ENCODE measurements at places on chromosomes 6 and 20. TPM values are rescaled to one million over a fixed set of nuclear protein-coding genes. Genes with fewer than 3 reads are reported as not detected.
A peak's percentile ranks its signal among the peaks of the same experiment; 100 is the strongest.

RBBP8NL gene
- total RNA-seq, result not detected

RPS6KA2 gene
- total RNA-seq, result 14.9 TPM

TBX18 gene
- total RNA-seq, result 20.3 TPM

MEI4 gene
- not detected for total RNA-seq

C6orf141 gene
- not detected for total RNA-seq

PRRT1 gene
- 5.8 TPM for total RNA-seq

DNA sequence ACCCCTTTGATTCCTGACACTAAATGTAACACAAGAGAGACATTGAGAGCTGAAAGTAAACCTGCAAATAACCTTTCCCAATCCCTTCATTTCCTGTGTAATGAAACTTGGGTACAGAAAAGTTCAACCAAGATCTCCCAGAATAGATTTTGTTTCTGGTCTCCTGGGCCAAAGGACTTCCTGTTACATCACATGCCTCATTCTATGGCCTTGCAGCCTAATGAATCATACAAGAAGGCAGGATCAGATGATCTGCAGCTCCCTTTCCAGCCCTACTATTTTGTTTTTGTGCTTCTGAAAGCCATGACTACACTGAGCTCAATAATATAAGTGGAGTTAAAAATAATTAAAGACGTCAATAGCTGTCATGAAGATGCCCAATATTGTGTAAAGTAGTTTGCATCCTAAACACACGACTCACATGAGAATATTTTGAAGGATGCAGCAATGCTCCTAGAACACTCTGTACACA is 73.4 kb upstream of the NOX3 start:
- DNase-seq, result peak; percentile 94

GRCh38 chr20:37977786-37978185 is 55.5 kb downstream of the TTI1 start:
- DNase-seq, result no peak

DNA sequence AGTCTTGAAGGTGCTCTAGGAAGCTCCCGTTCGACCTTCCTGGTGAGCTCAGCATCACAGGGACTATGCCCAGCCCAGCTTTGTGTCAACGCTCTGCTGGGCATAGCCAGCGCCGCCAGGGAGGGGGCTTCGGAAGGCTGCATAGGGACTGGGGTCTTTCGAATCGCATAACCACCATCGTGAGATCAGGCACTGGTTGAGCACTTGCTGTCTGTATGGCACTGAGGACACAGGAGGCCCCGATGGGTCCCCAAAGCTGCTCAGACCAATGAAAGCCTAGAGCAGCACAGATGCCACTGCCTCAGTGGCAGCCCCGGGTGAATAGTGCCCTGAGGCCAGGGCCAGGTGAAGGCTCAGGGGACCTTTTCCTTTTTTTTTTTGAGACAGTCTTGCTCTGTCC is 96.7 kb downstream of the TAF4 start:
- no peak for DNase-seq

DNA sequence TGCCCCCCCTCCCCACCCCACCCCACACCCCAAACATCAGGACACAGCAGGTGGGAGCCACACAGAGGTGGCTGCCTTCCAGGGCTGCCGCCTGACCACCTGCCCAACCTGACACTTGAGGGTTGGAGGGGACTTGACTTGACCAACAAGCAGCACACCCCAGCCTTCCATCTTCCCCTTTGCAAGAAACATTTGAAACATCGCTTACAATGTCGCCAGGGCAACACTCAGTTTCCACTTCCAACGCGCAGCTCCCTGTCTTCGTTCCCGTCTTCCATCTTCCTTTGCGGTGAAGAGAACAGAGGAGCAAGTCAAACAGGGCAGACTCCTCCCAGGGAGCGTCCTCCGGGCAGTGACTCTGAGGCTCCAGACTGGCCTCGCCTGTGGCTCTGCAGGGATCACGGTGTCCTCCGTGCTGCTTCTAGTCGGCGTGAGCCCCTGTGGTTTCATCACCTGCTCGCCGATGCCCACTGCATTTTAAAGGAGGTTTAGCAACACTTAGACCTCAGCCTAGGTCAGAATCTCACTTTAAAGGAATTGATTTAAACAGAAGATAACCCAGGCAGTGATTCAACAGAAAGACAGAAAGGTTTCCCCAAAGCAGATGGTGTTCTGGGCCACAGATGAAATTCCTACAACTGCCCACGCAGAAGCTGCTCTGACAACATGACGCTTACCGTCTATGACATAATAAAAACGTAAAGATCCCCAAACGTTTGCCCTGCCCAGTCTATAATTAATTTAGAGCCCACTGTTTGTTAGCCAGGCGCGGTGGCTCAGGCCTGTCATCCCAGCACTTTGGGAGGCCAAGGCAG is 130.8 kb downstream of the TAF4 start:
- DNase-seq, result no peak

DNA sequence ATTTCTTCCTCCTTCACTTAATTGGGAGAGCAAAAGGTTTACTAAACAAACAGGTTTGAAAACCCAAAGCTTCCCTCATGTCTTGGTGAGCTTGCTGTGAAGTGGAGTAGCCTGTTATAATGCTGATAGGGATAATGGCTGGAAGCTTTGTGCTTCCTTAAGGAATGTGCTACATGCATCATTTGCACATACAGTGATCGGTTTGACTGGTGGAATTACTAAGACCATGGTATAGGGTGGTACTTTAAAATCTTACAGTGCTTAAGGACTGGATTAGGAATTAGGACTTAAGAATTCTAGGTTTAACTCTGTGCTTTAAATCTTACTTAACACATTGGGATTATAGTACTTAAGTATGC is 75.7 kb downstream of the ARID1B start:
- no peak for DNase-seq

DNA sequence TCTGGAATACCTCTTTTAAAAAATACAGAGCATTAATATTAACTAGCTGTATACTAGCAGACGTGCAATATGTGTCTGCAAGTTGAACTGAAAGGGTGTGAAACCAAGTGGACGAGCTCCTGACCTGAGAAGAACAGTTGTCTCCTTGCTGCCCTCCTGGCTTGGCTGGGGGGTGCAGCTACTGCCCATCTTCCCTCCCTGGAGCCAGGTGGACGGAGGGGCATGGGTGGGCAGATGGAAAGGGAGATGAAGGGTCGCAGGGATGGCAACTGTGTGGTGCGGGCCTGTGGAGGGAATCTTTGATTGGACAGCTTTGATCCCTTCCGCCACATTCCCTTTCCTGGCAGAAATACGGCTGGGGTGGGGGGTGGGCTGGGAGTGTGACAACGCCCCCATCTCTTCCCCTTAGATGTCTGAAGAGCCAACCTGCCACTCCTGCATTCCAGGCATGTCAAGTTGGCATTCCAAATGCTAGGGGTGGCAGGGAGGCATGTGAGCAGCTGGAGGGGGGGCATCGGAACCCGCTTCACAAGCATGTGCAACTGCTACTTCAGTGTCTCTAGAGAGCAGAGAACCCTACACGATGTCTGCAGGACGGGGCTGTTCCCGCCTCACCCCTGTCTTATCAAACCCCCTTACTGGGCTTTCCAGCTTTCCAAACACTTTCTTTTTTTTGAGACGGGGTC is 37.3 kb downstream of the SRSF3 start:
- DNase-seq, result no peak

DNA sequence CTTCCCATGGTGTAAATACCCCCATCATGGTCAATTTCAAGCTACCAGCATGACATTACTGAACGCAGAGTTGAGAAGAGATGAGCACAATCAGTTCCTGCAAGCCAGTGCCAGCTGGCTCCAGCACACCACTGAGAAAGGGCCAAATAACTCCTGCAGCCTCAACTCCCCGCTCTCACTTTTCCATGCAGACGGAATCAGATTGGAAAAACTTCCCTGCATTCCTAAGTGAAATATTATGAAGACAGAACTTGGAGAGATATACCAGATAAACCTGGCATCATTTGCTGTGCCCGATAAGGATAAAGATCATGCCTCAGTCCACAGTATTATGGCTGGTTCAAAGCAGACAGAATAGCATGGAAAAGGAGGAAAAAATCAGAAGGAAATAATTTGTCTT is 56.7 kb downstream of the FILIP1 start:
- no peak for DNase-seq

- DNase-seq, result no peak
These were observed 14.0 kb downstream of the HDDC2 start for GRCh38 chr6:125287718-125288117.

GRCh38 chr6:154370545-154370944 is 13.9 kb upstream of the IPCEF1 start:
- peak; percentile 47 for DNase-seq

GRCh38 chr20:35616465-35617396 is 1.1 kb downstream of the SPAG4 start:
- DNase-seq, result peak; percentile 99

DNA sequence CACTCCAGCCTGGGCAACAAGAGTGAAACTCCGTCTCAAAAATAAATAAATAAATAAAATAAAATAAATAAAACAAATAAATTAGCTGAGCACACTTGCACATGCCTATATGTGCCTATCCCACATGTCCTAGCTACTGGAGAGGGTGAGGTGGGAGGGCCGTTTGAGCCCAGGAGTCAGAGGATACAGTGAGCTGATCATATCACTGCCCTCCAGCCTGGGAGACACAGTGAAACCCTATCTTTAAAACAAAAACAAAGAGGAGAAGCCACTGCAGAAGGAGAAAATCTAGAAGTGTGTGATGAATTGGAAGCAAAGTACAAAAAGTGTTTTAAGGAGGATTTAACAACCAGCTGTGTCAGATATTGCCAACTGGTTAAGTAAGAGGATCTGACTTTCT is 728.4 kb downstream of the PTPRT start:
- no peak for DNase-seq

DNA sequence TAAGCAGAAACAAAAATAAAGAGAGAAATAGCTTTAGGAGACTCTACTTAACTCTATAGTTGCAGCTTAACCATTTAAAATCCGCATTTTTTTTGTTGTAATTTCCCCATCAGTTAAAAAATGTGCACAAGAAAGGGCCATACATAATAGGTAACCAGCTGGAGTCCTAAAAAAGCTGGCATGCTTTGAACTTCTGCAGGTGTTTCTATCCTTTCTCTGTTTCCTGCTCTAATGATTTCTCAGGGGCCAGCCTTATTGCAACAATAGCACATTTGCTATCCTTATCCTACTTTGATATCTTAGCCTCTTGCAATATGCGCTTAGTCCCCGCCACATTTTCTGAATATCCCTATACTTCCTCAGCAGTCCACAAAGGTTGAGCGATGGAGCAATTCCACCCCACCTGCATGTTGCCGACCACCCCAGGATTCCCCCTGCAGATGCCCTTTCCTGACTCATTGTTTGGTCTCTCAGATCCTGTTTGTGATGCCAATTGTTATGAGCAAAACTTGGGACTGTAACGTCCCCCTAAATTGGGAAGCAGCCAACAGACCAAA is 48.5 kb downstream of the TRIM27 start:
- DNase-seq, result no peak

GRCh38 chr6:104326173-104327001 is 533.3 kb downstream of the HACE1 start:
- peak; percentile 1 for DNase-seq

DNA sequence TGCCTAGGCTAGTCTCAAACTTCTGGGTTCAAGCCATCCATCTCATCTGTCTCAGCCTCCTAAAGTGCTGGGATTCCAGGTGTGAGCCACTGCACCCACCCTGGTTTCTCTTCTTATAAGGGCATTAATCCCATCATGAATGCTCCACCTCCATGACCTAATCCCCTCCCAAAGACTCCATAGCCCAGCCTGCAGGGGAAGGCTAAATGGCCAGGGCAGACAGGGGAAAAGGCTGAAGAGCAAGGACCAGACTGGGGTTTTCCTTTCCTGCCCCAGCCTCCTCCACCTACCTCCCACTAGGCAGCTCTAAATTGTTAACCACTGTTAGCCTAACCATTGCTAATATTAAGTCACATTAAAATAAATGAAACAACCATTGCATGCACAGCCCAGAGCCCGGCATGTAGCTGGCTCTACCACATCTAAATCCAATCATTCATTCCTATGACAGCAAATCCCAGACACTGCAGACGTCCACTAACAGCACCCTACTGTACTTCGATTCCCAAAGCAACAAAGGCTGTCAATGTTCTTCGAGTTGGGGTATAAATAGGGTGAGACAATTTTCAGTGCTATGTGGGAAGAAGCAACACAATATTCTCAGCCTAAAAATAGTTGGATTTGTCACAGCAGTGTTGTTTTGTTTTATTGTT is 243.2 kb upstream of the ARID1B start:
- DNase-seq, result no peak

- DNase-seq, result no peak
These were observed 42.7 kb upstream of the NHSL1 start for GRCh38 chr6:138541823-138542481.

- DNase-seq, result no peak
These were observed 236.3 kb upstream of the ZNF217 start for GRCh38 chr20:53829724-53830521.

- peak; percentile 12 for DNase-seq
These were observed 1063.9 kb upstream of the CITED2 start for GRCh38 chr6:140438346-140438735.

DNA sequence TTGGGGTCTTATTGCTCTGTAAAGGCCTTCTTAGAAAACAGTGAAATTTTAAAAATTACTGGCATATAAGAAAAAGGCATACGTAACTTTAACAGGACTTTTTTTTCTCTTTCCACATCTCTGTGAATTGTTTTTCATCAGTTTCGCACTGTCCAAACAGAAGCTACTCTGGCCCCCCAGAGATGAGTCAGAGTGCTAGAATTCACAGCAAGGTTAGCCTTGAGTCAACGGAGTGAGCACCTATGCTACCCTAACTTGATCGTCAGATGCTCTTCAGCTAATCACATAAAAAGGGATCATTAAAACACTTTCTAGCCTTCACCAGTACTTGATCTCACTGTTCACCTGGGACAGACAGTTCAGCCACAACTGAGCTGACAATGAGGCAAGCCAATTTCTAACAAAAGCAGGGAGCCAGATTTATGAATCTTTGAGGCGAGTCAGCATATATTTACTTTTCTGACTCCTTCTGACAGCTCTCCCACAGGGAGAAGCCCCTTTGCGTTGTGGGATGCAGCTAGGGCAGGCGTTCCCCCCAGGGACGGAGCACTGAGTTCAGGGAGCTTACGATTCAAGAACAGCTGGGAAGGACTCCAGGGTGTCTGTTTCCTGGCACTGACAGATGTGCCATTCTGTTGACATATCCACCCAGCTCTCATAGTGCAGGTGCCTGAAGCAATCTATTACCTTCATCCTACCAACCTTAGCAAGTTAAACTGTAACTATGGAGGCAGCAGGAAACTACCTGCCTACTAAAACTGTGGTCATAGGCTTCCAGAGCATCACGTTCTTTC is 46.4 kb upstream of the SPDEF start:
- no peak for DNase-seq

- no peak for DNase-seq
These were observed 9.5 kb upstream of the NXT1 start for GRCh38 chr20:23341073-23341472.

- peak; percentile 27 for DNase-seq
These were observed 163.6 kb downstream of the SYNDIG1 start for GRCh38 chr20:24633026-24633425.

GRCh38 chr20:44471481-44471882 is 4.2 kb upstream of the TTPAL start:
- peak; percentile 54 for DNase-seq

- no peak for DNase-seq
These were observed 200.9 kb downstream of the BACH2 start for GRCh38 chr6:90095788-90096187.
